Choroid plexus epithelial cell (primary cell): ENCODE measurements at places on chromosomes 4 and X.

DNA sequence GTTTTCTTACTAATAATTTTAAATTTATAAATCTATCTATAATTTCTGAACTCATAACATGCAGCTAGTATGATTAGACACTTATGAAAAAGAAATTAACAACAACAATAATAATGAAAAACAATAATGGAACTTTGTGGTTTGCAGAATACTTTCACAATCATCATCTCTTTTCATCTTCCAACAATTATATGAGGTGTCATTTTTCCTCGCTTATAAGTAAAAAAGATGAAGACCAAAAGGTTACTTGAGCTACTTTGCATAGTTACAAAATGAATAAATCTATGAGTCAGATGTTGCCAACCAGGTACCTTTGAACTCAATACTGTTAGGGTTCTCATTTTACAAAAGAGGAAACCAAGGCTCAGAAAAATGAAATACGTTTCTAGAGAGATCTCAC is 98.5 kb upstream of the ELOVL6 start:
- DNase-seq: no peak

DNA sequence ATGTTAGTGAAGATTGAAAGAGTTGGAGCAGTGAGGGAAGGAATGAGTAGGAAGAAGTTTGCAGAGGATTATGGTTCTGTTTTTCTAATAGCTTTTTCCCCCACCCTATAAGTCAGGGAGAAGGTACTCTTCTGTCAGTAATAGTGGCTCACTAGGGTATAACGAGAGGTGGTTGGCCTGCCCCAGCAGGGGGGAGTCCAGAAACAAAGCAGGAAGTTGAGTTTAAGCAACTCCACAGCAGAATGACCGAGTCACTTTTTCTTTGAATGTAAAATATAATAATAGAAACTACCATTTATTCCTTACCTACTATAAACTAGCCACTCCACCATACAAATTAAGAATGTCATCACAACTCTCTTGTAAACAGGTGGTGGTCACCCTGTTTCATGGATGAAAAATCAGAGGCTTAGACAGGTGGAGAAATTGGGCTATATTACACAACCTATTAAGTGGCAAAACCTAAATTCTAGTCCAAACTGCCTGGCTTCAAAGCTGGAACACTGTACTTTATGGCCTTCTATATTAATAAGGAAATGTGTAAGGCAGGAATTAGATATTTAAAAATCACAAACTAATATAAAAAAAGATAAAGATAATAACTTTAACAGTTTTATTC is 21.9 kb downstream of the AP1AR start:
- peak; percentile 66 for DNase-seq

DNA sequence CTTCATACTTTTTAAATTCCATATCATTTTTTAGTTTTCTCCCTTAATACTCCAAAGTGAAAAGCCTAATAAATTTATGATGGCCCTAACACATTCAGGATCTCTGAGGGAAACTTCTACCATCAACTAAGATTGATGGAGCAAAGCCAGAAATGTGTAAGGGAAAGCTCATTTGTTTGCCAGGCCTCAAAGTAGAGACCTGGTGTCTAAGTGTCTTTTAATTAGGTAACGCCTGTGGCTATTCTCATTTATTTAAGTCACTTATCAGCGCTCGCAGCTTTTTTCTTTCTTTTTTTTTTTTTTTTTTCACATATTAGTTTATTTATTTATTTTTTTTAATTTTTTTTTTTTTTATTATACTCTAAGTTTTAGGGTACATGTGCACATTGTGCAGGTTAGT is 242.4 kb downstream of the TMA16 start:
- no peak for DNase-seq

DNA sequence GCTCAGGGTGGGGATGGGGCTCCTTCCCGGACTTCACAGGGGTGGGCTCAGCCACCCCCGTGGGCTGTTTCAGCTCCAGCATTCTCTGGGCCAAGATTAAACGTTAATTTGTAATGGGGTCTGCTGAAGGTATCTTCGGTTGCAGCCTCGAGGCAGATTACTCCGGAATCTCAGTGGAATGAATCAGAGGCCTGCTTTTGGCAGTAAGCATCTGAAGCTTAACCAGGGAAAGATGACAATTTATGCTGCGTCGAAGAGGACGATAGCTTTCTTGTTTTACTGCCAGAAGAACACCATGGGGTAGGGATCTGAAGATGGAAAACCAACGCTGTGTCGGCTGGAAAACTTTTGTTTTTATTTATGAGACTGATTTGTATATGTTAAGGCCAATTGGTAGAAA is 129.2 kb upstream of the MSX1 start:
- DNase-seq: no peak

GRCh38 chr4:104909376-104909775 is 237.3 kb upstream of the TET2 start:
- no peak for DNase-seq

DNA sequence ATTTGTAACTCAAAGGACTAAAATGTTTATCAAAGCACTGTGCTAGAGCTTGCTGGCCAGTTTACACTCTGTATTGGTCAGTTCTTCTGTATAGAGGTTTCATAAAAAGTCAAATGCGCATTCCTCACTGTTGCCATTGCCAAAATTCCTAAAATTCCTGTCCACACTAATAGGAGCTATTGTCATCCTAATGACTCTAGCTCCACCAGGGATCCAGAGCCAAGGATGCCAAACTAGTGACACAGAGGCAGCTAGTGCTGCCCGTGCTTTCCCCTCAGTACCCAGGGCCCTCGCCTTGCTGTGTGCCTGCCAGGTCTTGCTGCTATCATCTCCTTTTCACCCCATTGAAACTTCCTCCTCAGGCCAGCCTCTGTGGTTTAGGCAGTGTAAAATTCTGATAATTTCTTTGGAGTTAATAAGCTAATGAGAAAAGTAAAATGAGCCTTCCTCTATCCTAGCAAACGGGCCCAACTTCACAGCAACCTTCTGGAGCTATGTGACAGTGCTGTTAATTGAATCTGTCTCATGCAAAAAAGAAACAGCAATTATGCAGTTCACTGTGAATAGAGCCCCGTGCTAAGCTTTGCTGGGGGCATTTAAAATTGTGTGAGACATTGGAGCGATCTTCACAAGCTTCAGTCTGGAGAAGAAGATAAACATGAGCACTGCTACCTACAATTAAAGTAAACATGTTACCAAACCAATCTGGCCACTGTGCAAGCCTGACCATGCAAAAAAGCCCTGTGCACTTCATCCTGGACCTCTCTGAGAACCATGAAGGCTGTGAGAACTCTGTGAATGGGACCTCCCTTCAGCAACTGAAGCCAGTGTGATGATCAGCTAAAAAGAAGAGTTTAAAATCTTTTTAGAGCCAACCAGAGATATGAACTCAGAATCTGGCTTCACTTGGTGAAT is 43.1 kb upstream of the FGF2 start:
- DNase-seq: peak; percentile 88
